ENCODE measurements at places on chromosomes 6 and 20. TPM values are rescaled to one million over a fixed set of nuclear protein-coding genes. Genes with fewer than 3 reads are reported as not detected.

DNA sequence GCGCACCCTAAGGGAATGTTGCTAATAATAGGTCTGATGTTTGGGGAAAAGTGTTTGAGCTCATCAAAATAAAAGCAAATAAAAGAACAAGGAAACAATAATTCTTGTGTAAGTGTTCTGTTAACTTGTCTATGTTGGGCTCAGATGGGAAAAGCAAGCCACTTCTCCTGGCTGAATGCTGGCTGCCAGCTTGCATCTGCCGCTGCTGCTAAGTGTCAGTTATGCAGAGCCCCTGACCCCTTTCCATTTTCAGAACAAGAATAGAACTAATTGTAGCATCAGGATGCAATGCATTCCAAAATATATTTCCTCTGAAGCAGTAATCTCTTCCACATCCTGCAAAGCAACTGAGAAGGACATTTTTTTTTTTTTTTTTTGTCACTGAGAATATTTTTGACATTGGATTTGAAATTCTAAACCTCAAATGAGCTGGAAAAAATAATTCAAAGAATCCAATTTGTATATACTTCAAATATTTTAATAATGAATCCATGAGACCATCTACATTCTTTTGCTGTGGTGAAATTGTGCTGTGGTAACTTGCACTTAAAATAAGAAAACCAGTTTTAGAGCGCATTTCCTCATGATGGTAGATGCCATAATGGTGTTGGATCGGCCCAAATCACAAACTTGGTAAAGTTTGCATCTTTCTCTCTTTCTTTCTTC, 43.9 kb upstream of the DEK start:
- peak; percentile 89 for DNase-seq

DNA sequence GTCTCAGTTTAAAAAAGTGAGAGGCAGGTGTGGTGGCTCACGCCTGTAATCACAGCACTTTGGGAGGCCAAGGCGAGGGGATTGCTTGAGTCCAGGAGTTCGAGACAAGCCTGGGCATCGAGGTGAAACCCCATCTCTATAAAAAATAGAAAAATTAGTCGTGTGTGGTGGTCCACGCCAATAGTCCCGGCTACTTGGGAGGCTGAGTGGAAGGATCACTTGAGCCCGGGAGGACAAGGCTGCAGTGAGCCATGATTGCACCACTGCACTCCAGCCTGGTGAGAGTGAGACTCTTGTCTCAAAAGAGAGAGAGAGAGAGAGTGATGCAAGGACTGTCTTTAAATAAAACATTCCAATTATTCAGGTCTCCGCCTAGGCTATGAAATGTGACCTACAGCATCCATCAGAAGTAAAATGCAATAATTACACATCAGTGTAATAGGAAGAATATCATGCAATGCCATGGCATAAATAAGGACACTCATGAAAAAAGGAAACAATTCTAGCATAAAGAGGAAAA, 81.5 kb downstream of the SH3BGRL2 start:
- DNase-seq: no peak

DNA sequence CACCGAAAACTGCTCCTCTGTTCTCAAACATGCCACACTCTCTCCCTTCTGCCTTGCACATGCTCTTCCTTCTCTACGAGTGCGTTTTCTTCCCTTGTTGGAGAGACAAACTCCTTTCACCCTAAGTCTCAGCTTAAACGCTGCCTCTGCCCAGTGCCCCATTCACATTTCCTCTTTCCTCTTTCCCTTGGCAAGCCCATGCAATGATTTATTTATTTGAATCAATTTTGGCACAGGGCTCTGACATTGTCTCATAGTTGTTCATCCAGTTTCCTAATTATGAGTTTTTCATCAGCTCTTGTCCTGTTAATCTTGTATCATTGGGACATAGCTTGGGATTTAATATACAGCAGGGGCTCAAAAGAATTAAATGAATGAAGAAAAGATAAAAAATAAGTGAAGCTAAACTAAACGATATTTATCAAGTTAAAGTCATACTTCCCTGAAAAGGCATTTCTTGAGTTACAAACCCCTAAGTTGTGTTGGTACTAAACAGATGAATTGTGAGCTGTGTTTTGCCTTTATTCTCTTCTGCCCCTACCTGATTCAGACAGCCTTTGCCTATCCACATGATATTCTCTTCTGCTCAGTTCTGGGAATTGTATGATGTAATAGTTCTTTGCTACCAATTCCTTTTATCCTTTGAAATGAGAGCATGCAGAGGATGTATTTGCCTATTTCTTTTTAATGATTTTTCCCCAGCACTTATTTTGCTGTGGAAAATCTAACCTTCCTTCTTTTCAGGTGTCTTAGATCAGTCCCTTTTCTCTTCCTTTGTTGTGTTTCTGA, 704.4 kb downstream of the UTRN start:
- no peak for DNase-seq

- no peak for DNase-seq
Measured at GRCh38 chr6:125850361-125850760, 59.6 kb downstream of the NCOA7 start.

- peak; percentile 24 for DNase-seq
Measured at GRCh38 chr20:23361119-23361475, 885 bp upstream of the GZF1 start.

GRCh38 chr6:147434076-147434475, 74.4 kb upstream of the SAMD5 start:
- DNase-seq: no peak

DNA sequence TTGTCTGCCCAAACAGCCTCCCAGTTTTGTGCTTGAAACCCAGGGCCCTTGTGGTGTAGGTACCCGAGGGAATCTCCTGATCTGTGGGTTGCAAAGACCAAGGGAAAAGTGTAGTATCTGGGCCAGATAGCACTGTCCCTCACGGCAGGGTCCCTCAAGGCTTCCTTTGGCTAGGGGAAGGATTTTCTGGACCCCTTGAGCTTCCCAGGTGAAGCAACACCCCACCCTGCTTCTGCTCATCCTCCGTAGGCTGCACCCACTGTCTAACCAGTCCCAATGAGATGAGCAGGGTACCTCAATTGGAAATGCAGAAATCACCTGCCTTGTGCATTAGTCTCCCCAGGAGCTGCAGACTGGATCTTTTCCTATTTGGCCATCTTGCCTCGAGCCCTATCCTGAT, 791.8 kb upstream of the MANEA start:
- DNase-seq: no peak

DNA sequence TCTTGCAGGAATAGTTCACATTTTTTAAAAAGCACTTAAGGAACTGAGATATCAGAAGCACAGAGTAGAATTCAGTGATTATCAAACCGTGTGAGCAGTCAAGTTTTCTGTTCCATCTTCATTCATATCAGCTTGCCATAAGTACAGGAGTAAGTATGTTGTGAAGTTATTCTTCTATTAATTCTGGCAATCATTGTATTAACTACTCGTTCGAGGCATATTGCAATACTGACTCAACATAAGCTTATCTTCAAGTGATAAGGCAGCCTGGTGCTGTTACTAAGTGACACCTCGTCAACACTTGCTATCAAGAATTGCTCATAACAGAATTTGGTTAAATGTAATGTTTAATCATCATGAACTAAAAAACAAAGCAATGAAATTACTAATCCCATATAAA, 75.7 kb upstream of the SNX9 start:
- no peak for DNase-seq

The ABCF1 gene
- total RNA-seq: 47.5 TPM

The PGBD1 gene
- total RNA-seq: 6.9 TPM

The PDE10A gene
- 12.4 TPM for total RNA-seq
